Myocyte (in vitro differentiated cells): ENCODE measurements at places on chromosomes 6 and 20. TPM values are rescaled to one million over a fixed set of nuclear protein-coding genes. Genes with fewer than 3 reads are reported as not detected.
A peak's percentile ranks its signal among the peaks of the same experiment; 100 is the strongest.

- DNase-seq: peak; percentile 56
Observed at GRCh38 chr20:62921119-62921687, 5.1 kb downstream of the DIDO1 start.

DNA sequence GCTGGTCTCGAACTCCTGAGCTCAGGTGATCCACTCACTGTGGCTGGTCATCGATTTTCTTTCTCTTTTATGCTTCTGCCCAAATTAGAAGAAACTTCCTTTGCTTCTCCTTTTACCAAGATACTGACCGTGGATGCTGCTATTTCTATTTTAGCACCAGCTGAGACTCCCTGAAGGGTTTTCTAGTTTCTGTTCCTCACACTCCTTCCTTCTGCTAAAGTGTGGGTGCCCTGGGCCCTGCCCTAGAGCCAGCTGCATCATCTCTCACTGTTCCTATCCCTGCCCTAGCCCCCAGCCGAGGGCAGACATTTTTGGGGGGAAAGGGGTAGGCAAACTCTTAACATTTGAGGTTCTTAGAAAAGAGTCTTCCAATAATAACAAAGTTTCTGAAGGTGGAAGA is 6.3 kb downstream of the SMOC2 start:
- no peak for DNase-seq

GRCh38 chr20:42338294-42339201 is 720.4 kb upstream of the CHD6 start:
- no peak for DNase-seq

- no peak for DNase-seq
Observed at GRCh38 chr6:98716341-98716740, 118.0 kb upstream of the POU3F2 start.

DNA sequence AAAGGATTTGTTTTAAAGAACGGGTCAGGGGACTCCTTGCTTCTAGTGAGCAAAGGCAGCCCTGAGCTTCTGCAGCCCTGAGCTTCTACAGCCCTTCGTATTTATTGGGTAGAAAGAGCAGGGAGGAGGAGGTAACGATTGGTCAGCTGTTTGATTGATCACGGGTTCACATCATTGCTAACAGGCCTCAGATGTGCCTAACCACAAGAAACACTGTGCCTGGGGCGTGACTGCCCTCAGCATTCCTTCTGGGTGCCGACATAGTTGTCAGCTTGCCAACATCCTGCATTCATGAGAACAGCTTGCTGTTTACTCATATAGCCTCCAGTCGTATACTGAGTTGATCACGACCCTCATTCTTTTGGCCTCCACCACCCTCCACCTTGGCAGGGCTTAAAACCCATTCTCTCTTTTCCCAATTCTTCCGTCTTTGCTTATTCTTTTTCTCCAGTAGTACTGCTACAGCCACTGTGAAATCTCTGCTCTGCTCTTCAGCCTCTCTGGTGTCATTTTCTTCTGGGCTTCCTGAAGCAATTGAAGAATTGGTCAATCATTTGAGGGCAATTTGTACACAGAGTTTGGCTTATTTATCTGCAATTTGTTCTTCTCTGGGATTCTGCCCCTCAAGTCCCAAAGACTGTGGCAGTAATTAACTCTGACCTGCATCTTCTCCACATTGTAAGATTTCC is 25.4 kb upstream of the NOP56 start:
- peak; percentile 76 for DNase-seq

- no peak for DNase-seq
Observed at GRCh38 chr6:87945181-87945580, 102.5 kb upstream of the SPACA1 start.

Gene MOG
- total RNA-seq: not detected in 2 replicates

- DNase-seq: no peak
Observed at GRCh38 chr20:46994341-46994740, 99.7 kb downstream of the EYA2 start.

GRCh38 chr20:3146732-3147341 is 12.8 kb downstream of the FASTKD5 start:
- DNase-seq: no peak

Gene PTPRT
- total RNA-seq: not detected in 2 replicates

Gene PRRT1
- not detected in 2 replicates for total RNA-seq

Gene ARFGEF3
- 0.03 and 0.05 TPM in 2 replicates for total RNA-seq

- no peak for DNase-seq
Observed at GRCh38 chr6:134950482-134950881, 581 bp upstream of the ALDH8A1 start.

Gene POLR1C
- 23.5 and 26.5 TPM in 2 replicates for total RNA-seq

- DNase-seq: no peak
Observed at GRCh38 chr6:41877051-41877680, 18.0 kb downstream of the USP49 start.

Gene C20orf144
- 0.24 TPM in 1 of 2 replicates, not detected in the other for total RNA-seq

- no peak for DNase-seq
Observed at GRCh38 chr6:80938131-80938530, 814.4 kb downstream of the TENT5A start.

DNA sequence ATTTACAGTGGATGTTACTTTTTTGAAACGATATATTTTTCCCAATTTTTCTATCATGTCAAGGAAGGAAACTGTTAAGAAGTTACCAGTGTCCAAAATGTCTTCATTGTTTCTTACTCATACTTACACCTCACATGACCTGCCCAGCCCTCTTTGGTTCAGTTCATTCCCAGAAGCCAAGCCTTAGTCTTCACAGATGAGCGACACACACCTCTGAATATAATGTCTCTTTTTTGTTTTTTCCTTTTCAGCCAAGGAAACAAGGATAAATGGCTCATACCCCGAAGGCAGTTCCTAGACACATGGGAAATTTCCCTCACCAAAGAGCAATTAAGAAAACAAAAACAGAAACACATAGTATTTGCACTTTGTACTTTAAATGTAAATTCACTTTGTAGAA is 225.2 kb downstream of the SMOC2 start:
- no peak for DNase-seq

GRCh38 chr20:37474386-37474785 is 46.7 kb upstream of the NNAT start:
- DNase-seq: no peak

- DNase-seq: no peak
Observed at GRCh38 chr6:117629119-117629660, 26.9 kb upstream of the GOPC start.

DNA sequence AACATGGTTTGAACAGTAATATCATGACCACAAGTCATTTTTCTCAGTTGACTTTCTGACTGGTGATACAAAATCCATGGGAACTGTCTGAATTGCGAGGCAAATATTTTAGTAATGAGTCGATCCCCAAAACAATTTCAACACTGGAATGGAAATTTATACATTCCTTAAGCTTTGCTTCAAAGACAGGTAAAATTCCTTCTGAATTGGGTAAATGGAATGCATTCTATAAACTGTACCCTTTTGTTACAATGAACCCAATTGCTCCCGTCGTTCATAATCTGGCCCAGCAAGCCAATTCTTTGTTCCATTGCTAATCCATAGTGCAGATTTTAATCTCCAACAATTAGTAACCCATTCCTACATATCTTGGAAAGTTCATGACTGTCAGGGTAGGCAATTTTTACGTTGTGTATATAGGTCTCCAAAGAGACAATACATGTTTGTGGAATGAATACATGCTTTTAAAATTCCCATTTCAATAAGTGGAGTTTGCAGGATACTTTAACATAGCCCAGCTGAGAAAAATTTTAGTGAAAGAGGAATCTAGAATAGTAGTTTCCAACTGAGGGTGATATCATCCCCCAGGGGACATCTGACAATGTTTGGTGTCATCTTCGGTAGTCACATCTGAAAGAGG is 32.7 kb downstream of the CYP24A1 start:
- DNase-seq: peak; percentile 13
